ENCODE measurements at places on chromosomes 2 and 18. TPM values are rescaled to one million over a fixed set of nuclear protein-coding genes. Genes with fewer than 3 reads are reported as not detected.

C2orf80 gene
- total RNA-seq = 38.3 TPM

BARD1 gene
- total RNA-seq = 44.8 TPM

EVX2 gene
- total RNA-seq = not detected

RAB17 gene
- 0.41 TPM for total RNA-seq

ELOA2 gene
- total RNA-seq = not detected

TLX2 gene
- total RNA-seq = not detected

- DNase-seq = no peak
Observed at GRCh38 chr2:161206471-161207032, 46.3 kb downstream of the TANK start.

DNA sequence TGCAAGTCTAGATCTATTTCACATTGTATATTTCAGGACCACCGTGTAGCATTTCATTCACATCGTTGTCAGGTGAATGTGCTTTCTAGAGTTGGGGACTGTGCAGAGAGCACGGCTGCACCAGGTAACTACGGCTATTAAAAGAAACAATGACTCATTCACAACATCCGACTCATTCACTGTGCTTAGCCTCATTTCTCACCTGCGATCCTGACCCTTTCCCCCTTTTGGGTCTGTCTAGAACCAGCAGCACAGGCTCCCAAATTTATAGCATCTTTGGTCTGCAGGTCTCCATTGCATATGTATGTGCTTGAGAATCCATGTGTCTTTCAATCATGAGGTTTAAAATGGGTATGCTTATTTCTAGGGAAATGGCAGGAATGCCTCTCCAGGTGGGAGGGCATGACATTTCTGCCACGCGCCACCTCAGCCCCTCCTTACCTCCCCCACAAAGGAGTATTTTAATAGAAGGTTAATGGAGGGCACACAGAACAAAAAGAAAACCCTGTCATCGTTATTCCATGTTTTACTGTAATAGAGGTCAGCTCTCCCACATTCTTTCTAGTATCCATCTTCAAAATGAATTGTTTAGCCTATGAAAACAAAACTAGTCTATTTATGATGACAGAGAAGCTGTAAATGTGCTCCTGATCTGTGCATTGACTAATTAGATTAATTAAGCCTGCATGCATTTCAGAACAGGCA is 246.7 kb upstream of the EPHA4 start:
- no peak for DNase-seq

DNA sequence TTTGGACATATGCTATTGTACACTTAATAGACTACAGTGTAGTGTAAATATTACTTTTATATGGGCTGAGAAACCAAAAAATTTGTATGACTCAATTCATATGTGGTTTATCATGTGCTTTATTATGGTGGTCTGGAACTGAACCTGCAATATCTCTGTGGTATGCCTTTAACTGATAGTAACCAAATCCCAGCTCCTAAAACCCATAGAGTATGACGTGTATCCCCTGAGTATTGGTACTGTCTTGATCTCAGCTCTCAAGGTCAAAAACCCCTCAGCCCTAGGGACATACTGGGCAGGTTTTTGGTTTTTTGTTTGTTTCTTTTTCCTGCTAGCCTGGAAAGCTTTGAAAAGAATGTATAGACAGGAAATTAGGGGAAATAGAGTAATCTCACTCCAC is 42.2 kb upstream of the ARHGAP15 start:
- no peak for DNase-seq

DNA sequence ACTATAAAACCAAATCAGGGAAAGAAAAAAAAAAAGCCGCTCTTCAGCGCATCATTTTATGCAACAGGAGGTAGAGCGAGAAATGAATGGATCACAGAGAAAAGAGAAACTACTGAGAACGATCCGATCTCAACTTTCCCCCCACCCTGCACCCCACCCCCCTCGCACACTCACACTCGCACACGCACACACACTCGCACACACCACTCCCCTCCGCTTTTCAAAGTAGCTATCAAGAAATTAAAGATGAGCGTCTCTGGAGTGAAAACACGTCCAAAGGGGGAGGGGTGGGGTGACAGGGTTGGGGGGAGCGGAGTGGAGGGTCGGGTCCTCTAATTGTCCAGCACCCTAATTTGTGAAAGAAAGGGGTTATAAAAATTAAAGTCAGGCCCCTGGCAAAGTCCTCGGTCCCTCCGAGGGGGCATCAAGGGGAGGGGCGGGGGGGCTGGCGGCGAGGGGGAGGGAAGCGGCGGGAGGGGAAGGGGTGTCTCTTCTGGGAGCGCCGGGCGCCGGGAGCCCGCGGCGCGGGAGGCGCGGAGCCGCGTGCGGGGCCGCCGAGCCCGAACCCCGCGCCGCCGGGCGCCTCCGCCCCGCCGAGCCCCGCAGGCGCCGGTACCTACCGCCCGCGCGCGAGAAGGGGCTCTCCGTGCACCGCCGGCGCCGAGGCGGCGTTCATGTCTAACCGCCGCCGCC is 428 bp downstream of the TCF4 start:
- DNase-seq = peak; percentile 27

- DNase-seq = no peak
Observed at GRCh38 chr2:100245681-100246080, 76.6 kb downstream of the LONRF2 start.

GRCh38 chr2:160380000-160380570 is 113.5 kb downstream of the RBMS1 start:
- DNase-seq = no peak

DNA sequence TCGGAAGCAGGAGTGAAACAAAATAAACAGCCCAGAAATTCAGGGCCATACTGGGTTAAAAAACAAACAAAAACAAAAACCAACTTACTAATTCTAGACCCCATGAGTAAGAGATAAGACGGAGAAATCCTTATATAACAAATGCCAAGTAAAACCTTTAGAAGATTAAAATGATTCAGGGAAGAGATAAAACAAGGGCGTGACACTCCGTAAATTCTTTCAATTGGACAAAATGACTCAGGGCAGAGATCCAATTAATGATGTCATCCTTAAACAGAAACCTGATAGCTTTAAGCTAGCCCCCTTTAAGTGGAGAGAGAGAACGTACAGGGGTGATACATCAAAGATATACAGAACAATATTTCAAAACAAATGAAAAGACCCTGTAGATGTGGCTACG is 317.4 kb downstream of the NBAS start:
- no peak for DNase-seq

- no peak for DNase-seq
Observed at GRCh38 chr2:216108310-216108966, 710 bp upstream of the XRCC5 start.

GRCh38 chr18:52723550-52723970 is 383.6 kb downstream of the DCC start:
- DNase-seq = no peak
